ENCODE measurements at places on chromosomes 3 and 15.

DNA sequence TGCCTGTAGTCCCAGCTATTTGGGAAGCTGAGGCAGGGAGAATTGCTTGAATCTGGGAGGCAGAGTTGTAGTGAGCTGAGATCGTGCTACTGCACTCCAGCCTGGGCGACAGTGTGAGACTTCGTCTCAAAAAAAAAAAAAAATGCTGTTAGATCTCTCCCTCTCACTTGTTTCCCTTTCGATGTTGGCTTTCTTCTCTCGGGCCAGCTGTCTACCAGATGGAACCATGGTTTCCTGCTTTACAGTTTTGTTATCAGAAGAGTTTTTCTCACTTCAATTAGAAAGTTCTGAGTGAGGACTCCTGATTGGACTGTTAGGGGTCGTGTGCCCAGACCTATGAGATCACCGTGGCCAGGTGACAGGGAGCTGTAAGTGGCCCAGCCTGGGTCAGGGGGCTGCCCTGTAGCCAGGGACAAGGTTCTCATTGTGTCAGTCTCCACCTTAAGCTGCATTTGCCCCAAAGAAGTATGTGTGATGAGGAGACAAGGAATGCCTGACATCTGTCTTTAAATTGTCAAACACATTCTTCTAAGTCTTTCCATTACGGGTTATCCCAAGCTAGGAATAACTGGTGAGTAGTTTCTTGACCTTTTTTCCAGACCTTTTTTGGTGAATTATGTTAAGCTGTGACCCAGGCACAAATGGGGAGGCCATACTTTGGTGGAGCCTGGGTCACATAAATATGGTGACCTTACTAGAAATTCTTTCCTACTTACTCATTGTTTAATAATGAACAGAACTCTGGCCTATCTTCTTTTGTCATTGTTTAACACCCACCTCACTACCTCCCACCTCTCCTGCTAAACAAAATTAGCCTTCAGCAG, 25.2 kb downstream of the SNAPC5 start:
- peak; percentile 13 for DNase-seq

DNA sequence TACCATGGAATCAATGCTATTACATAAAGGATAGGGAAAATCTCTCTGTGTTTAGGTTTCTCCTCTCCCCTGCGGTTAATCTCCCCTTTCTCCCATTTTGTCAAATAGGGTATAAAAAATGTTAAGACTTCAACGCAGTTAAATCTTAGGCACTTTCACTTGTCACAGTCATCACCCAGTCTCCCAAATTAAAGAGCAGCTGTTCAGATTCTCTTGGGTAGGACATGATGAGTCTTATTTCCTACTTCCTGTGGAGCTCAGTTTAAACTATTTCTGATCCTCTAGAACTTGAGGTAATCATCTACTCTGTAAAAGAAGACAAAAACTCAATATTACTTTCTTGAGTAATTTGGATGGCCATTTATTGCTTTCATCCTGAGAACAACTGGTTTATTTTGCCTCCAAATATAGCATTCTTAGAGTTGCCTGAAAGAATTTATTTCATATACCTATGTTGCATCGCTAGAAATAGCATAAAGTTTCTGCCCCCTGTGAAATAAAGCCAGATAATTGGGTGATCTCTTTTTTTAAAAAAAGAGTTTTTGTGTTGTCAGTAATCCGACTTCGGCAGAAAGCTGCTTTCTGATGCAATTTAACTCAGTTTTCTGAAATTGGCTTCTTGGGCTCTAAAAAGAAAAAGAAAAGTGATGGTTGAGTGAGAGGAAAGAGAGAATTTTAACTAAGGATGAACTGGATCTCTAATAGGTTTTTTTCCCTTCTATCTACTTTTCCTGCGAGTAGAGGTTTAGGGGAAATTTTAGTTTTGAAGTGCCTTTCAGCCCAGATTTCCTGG, 20.7 kb downstream of the RAP2B start:
- no peak for DNase-seq

DNA sequence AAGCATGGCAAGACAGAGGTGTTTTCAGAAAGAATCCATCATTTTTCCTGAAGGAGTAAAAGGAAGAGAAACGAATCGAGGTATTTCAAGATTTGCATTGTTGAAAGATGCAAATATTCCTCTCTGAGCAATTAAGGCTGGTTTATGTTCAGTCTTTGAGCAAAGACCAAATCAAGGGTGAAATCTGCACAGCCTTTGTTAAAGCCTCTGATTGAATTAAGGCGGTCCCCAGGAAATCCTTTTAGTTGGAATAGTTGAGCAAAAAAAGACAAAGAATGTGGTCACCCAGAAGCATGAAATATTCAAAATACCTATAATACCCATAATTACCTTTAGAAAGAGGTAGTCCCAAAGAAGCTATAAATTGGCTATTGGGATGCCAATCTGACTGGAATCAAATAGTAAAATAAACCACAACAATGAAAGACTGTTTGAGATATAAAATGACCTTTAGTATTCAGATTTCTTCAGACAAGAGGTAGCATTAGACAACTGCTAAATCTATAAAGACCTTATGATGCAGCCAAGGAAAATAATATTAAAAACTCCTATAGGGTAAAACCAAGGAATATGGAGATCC, 1218.1 kb downstream of the ROBO2 start:
- DNase-seq = no peak

GRCh38 chr3:126546013-126546412, 12.7 kb downstream of the C3orf22 start:
- DNase-seq = no peak

DNA sequence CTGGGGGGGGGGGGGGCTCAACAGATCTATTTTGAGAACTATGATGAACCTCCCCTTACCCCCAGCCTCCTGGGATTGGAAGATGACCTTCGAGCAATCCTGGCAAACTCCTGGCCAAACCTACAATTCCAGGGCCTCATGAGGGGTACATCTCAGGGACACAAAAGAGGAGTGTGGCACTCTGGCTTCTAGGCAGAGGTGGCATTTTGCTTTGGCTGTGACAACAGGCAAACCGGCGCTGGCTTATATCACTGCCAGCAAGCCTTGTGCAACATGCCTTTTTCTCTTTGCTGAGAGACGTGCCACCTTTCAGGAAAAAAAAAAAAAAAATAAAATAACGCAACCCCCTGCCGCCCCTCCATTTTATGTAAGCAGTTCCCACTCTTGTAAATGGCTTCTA, 31.8 kb upstream of the FEZF2 start:
- DNase-seq = no peak

GRCh38 chr15:92288755-92289154, 104.9 kb upstream of the ST8SIA2 start:
- no peak for DNase-seq
